Vein endothelial cell (primary cell): ENCODE measurements at places on chromosomes 2 and 18. TPM values are rescaled to one million over a fixed set of nuclear protein-coding genes. Genes with fewer than 3 reads are reported as not detected.

LBX2 gene
- total RNA-seq, result 2.9 and 3.8 TPM in 2 replicates

PLA2R1 gene
- 13.8 and 32.0 TPM in 2 replicates for total RNA-seq

MYL12B gene
- total RNA-seq, result 546 and 655 TPM in 2 replicates

KIF1A gene
- total RNA-seq, result under 0.01 TPM in 1 of 2 replicates, not detected in the other

PPP1R1C gene
- under 0.01 and 0.10 TPM in 2 replicates for total RNA-seq

UGT1A4 gene
- total RNA-seq, result not detected in 2 replicates

TUBA3E gene
- total RNA-seq, result not detected in 2 replicates

AP1S3 gene
- 2.9 and 4.8 TPM in 2 replicates for total RNA-seq
